Breast epithelium (tissue), 4 donors: ENCODE measurements at places on chromosomes 5 and 9. TPM values are rescaled to one million over a fixed set of nuclear protein-coding genes. Genes with fewer than 3 reads are reported as not detected.

The PTGES gene
- 36.7 TPM for total RNA-seq

The NAA35 gene
- 14.2 TPM for total RNA-seq

The OR1J2 gene
- not detected for total RNA-seq

The SLC24A2 gene
- total RNA-seq: not detected

The NOXA1 gene
- 2.9 TPM for total RNA-seq

The ZNF366 gene
- 5.2 TPM for total RNA-seq

The CAPSL gene
- total RNA-seq: not detected

The FGFR4 gene
- total RNA-seq: 2.0 TPM

The SLC2A6 gene
- 2.0 TPM for total RNA-seq

The TMC1 gene
- total RNA-seq: 0.16 TPM

The SLC34A1 gene
- total RNA-seq: not detected
